ENCODE measurements at places on chromosomes 5 and 9.

GRCh38 chr5:75617736-75618352 lies 6.6 kb downstream of the ANKDD1B start:
- peak; percentile 93 for DNase-seq

DNA sequence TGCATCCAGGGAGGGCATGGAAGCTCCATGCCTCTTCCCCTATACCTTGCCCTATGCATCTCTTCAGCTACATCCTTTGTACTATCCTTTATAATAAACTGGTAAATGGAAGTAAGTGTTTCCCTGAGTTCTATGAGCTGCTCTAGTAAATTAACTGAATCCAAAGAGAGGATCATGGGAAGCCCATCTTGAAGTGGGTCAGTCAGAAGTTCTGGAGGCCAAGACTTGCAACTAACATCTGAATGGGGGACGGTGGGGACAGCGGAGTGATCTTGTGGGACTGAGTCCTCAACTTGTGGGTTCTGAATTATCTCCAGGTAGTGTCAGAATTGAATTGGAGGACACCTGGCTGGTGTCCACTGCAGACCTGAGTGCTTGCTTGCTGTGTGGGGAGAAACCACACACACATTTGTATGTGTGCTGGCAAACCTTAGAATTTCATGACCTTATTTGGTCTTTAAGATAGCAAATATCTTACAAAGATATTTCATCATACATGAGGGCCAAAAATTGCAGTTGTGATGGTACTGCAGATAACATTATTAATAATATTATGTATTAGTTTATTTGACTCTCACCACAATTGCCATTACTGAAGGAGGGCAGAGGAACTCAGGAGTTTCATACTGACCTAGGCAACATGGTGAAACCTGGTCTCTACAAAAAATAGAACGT lies 5.5 kb upstream of the PRELID2 start:
- DNase-seq = no peak

DNA sequence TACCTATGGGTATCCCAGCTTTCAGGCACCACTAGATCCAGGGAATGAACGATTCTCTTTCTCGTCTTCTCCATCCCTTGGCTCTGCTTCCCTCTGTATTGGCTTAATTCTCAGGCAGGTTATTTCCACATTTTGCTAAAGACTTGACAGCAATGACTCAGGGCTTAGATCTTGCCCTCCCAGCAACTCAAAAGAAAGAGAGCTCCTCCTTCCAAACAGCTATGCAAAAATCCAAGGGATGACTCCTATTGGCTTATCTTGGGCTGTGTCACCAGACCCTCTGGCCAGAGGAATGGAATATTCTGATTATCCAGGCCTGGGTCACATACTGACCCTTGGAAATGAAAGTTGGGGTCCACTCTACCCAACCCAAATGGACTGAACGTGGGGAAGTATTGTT lies 270.2 kb downstream of the NTRK2 start:
- DNase-seq = no peak

- no peak for DNase-seq
Measured at GRCh38 chr5:23528677-23529076, 21.3 kb downstream of the PRDM9 start.

DNA sequence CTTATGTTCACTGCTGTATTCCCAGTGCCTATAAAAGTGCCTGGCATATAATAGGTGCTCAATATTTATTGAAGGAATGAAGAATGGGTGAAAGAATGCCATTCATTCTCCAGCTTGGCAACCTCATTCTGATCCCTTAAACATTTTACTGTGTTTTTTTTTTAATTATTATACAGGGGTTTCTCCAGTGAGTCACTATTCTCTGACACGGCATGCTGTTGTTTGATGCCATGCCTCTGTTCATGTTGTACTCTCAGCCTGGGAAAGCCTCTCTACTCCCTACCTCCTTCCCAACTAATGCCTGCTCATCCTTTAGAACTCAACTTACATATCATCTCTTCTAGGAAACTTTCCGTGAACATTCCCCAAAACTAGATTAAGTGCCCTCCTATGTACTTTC lies 70.2 kb upstream of the PHF24 start:
- DNase-seq = no peak

- DNase-seq = no peak
Measured at GRCh38 chr9:88580961-88581360, 46.0 kb downstream of the NXNL2 start.

DNA sequence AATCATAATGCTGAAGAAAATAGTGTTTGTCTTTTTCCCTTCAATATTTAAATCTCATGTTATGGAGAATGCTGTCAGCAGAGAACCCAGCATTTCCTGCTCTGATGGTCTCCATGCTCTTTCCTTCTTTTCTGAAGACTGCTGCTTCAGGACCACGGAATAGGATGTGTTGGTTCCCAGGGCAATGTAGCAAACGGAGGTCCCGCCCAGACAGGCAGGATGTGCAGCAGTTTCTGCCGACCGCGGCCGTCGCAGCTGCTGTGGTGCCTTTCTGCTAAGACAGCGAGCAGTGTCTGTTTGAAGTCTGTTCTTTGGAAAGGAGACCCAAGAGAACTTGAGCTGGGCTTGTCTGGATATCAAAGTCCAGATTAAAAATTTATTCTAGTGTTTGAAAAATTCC lies 654.3 kb downstream of the CCDC171 start:
- DNase-seq = peak; percentile 70

DNA sequence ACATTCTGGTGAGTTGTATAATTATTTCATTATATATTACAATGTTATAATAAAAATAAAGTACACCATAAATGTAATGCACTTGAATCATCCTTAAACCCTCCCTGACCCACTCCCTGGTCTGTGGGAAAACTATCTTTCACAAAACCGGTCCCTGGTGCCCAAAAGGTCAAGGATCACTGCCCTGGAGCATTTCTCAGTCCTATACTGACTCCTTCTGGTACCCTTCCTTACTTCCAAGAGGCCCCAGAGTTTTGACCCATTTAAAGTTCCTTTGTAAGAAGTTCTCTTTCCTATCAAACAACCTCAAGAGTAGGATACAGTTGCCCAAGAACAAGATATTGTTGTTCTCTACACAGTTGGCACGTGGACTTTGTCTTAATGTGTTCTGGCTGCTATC lies 88.9 kb upstream of the TRPM3 start:
- DNase-seq = no peak

- no peak for DNase-seq
Measured at GRCh38 chr9:126407114-126407870, 80.7 kb downstream of the MVB12B start.

GRCh38 chr9:99057665-99058625 lies 47.0 kb upstream of the TGFBR1 start:
- peak; percentile 97 for DNase-seq

DNA sequence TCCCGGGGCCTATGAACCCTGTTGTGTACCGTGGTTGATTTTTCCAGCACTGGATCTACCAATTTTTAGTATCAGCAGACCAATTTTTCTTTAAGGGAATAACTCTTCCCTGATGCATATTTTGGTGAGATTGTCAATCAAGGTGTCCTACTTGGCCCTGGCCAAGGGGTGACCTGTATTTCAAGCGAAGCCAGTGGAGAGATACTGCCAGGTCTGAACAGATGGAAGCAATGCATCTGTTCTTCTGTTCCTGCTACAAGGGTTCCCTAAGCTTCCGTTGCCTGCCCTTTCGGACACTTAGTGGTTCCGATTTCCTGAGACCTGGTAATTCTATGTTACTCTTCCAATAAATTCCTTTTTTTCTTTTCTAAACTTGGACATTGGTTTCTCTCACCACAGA lies 37.3 kb downstream of the ADAM19 start:
- no peak for DNase-seq

DNA sequence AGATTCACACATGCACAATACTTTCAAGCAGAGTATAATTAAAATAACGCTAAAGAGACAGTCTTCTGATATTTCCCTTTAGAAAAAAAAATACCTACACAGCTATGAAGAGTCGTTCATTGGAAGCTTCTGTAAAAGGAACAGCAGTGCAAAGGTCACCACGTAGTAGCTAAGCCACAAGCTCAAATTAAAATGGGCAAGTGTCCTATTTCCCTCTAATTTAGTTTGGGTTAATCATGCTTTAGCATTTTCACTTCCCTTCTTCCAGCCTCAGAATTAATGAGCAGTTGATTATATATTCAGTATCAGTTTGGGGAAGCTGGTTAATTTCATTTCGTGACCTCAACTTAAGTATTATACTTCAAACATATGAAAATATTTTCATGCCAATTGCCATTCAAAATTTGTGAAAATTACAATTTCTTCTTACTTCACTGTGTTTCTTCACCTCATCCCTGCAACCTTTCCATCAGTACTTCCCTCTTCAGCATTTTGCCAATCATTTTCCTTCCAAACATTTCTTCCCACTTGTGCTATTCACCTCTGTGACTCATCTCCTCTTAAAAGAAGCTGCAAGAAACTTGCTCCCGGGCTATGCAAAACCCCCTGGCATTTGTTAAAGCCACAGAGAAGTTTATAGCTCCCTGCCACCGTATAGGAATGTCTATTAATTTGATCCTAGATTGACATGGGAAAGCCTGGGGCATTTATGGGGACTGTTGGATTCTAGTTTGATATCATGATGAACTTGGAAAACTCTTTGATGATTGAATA lies 83.0 kb downstream of the DMRTA1 start:
- peak; percentile 1 for DNase-seq

DNA sequence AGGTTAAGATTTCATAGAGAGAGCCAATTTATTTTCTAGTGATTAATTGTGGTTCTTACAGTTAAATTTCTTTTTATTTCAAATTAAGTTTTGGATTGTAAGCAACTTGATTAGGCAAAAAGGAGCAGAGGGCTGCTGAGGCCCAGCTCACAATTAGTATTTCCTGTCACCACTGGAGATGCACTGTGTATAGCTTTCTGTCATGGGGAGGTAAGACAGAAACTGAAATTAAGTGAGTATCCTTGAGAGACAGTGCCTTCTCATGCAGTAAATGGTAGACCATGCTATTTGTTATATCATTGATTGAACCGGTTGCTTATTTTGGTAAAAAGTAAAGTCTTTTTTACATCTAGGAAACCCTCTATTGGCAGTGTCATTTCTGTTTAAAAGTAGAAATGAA lies 190.7 kb downstream of the CCDC171 start:
- DNase-seq = no peak

DNA sequence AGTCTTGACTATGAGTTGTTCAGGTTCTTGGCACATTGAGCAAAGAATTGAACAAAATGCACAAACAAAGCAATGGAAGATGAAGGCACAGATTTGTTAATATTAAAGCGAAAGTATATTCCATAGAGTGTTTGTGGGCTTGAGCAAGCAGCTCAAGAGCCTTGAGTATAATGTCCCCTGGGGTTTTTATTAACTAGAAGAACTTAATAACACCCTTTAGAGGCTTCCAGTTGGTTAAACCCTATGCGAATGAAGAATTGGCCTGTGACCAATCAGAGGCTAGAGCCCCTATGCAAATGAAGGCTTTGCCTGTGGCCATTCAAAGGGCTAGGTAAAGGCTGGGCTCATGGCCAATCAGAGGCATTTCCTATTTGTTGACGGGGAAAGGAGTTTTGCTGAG lies 135.3 kb upstream of the IL12B start:
- DNase-seq = no peak

- peak; percentile 50 for DNase-seq
Measured at GRCh38 chr9:37939575-37940095, 35.7 kb upstream of the SLC25A51 start.

DNA sequence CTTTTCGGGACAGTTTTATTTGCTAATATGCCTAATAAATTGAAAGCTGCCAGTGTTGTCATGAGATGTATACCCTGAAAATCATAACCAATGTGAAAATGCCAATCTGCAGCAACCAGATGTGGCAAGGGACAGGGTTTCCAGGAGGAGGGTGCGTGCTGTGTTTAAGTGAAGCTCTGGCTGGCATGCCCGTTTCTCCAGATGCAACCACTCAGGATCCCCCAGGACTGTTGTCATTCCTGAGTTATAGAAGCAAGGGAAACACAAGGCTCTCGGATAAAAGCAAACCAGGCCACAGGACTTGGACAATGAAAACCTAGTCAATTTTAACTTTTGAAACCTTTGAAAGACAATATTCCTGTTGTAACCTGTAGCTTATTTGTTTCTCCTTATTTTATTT lies 360.2 kb downstream of the SLIT3 start:
- no peak for DNase-seq

DNA sequence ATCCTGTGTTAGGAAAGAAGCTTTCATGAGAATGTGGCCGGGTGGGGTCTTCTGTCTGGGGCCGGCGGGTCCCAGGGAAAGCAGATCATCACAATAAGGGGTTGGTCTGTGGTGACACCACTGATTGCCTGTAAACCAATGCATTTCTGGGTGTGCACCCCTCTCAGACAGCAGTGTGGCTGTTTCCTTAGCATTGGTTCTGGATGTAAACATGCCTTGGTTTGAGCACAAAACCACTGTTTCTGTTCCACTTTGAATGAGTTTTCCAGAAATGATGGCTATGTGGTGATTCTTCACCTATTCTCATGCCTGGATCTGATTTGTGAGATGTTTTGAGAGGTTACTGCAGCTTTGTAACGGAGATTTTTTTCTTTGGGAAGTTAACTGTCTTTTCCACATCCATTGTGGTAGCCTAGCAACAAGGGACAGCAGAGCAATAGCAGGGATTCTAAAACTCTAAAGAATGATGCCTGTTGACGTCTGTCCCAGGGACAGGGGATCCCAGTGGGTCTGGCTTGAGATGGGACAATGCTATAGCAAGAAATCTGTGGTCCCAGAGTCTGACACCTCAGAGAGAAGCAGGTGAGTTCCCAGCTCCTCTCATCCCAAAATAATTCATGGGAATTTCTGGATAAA lies at the start of gene CCDC192:
CCDC192 (plus strand) TSS at position 466 of the 636 bp plus-strand sequence; CDS start at position 521, 55 bp downstream.
- DNase-seq = no peak

GRCh38 chr5:79560771-79561524 lies 47.0 kb upstream of the HOMER1 start:
- DNase-seq = peak; percentile 27

GRCh38 chr9:107759823-107760166 lies 270.2 kb upstream of the KLF4 start:
- DNase-seq = no peak

- DNase-seq = no peak
Measured at GRCh38 chr9:130901498-130902203, 5.0 kb upstream of the QRFP start.

- DNase-seq = no peak
Measured at GRCh38 chr9:136199391-136200288, 5.3 kb downstream of the LHX3 start.

DNA sequence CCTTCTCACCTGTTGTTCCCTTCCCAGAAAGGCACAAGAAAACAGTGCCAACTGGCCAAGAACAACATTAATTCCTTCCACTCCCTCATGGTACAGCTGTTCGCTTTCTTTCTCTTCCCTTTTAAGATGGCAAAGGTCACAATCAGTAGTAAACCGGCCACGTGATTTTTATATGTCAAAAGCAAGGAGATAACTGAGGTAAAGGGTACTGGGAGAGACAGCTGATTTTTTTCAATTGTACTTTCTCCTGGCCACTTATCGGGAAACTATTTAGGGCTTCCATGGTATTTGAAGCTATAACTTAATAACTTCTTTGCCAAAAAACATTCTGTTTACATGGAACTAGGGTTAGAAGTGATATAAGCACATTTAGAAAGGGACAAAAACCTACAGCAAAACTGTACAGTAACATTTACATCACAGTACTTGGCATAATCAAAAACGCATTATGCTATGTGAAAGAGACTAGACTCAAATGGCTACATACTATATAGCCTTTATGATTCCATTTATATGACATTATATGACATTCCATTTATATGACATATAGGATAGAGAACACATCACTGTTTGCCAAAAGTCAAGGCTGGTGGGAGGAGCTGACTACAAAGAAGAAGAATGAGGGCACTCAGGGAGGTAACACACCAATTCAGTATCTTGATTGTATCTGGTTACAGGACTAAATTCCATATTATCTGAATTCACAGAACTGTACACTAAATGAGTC lies 24.8 kb downstream of the PLPP1 start:
- peak; percentile 21 for DNase-seq

GRCh38 chr5:117204404-117204803 lies 629.8 kb upstream of the SEMA6A start:
- no peak for DNase-seq

GRCh38 chr9:106772523-106773290 lies 90.3 kb upstream of the ZNF462 start:
- peak; percentile 48 for DNase-seq

Measured in choroid plexus epithelial cell (primary cell).